Nucleus accumbens (tissue), 56 donors: ENCODE measurements at places on chromosomes 16 and 17.

DNA sequence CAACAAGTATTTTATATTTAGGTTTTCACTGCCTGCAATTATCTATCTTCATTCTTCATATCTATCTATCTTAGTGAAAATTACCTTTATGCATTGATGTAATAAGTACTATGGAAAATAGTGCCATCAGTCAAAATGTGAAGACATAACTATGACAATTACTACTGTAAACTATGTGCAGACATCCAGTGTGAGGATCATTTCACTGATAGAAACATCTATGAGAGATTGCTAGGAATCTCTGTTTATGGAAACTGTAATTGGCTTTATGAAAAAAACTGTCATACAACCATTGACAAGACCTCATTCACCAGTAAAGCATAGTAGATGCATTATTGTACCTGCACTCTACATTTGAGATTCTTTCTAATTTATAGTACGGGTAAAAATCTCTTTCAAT is 401.0 kb downstream of the PMP22 start:
- DNase-seq = no peak

DNA sequence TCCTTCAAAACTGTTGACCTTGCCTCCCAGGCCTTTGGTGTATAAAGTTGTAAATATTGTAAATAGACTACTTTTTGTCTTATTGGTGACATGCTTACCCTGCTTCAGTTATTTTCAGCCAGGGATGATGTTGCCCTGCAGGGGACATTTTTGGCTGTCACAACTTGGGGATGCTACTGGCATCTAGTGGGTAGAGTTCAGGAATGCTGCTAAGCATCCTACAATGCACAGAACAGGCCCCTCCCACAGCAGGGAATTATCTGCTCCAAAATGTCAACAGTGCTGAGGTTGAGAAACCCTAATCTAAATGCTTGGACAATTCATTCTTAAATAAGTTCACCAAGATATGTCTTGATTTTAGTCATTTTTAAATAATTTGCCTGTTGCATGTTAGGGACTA is 459.8 kb downstream of the PMP22 start:
- no peak for DNase-seq

- DNase-seq = no peak
These were observed 873 bp downstream of the SETD1A start for GRCh38 chr16:30958175-30959079.

DNA sequence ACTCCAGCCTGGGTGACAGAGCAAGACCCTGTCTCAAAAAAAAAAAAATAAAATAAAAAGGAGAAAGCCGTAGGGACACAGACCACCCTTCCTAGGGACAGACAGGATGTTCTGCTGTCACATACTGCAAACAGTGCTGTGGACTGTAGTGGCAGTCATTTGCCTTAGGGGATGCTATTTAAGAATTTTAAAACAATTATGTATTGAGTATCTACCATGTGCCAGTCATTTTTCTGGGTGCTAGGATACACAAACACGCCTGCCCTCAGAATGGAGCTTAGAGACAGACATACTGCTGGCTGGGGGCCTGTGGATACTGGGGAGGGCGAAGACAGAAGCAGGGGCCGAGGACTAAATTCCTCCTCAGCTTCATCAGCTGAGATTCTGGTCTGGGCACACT is 45.5 kb downstream of the MRC2 start:
- no peak for DNase-seq

GRCh38 chr16:26598061-26598460 is 468.7 kb upstream of the C16orf82 start:
- DNase-seq = no peak

DNA sequence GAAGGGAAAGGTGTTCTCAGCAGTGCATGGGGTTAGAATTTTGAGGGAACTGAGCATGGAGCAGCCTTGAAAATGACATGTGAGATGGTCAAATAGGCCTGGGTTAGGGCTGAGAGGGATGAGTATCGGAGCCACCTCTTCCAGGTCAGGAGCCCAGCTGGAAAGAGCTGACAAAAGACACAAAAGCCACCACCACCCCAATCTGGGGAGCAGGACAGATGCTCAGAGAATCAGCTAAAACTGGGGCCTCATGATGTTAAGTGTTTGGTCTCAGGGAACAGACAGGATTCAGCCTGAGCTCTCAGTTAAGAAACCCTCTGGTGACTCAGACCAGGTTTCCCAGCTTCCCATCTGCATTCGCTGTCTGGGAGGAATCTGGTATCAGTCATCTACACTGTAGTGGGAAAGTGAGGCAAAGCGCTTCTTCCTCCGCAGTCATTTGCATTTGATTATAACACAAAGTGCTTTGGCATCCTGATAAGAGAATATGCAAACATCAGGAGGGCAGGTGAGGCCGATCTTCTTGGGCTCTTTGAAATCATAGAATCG is 2.6 kb downstream of the WNT9B start:
- no peak for DNase-seq

DNA sequence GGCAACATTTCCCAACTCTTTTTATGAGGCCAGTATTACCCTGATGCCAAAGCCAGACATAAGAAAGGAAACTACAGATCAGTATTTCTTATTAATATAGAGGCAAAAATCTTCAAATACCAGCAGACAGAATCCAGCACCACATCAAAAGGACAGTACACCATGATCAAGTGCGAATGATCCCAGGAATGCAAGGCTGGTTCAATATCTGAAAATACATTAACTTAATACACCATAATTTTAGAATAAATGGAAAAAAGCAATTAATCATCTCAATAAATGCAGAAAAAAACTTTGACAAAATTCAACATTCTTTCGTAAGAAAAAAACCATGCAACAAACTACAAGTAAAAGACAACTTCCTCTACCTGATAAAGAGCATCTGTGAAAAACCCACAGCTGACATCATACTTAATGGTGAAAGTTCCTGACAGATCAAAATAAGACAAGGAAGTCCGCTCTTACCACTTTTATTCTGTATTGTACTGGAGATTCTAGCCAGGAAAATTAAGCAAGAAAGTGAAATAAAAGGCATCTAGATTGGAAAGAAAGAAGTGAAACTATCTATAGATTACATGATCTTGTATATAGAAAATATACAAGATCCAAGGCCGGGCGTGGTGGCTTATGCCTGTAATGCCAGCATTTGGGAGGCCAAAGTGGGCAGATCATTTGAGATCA is 26.4 kb upstream of the MAPK3 start:
- DNase-seq = no peak

DNA sequence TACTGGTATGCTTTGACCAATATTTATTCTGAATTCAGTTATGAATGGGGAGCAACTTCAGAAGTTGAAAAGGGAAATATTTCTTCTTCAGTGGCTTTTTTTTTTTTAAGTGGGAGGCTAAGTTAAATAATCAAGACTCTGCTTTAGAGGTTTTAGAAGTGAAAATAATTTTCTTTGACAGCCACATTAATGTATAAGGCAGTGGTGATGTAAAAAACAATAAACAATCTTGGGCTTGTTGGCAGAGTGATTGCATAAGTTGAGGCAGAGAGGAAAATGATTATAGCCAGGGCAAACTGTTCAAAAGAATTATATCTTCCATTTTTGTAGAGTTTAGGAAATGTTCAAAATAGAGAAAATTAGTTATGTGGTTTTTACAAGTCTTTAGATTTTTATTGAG is 5.4 kb upstream of the KRT12 start:
- DNase-seq = no peak

DNA sequence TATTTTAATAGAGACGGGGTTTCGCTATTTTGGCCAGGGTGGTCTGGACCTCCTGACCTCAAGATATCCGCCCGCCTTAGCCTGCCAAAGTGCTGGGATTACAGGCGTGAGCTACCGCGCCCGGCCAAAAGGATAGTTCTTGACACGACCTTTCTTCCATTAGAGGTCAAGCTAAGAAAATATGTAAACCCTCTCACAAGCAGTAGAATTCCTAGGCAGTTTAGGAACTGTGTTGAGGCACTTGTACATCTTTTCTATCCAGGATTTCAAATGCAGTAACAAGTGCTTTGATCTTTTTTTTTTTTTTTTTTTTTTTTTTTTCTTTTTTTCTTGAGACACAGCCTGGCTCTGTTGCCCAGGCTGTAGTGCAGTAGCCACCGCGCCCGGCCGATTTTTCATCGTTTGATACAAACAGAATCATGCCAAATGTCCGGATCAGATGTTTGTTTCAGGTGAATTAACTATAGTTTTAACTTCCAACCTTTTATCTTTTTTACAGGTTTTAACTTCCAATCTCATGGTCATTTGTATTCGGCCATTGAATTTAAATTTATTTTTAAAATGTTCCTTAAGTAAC is 1.5 kb upstream of the ARL6IP1 start:
- no peak for DNase-seq

DNA sequence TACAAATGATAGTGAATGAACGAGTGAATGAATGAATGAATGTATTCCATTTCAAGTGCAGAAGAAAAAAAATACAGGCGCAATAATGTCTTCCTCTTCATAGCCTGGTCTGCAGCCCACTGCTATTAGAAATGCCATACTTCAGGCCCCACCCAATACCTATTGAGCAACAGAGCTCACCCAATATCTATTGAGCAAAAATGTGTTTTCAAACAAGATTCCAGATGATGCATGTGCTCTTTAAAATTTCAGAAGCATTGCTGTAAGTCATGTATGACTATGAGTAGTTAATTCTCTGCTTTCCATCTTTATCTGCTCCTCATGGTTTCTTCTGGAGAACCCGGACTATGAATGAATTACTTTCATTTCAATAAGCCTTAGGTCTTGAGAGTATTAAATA is 308.2 kb downstream of the XYLT1 start:
- no peak for DNase-seq
